Activated naive CD4-positive, alpha-beta T cell (primary cell): ENCODE measurements at places on chromosomes 3 and 15.

DNA sequence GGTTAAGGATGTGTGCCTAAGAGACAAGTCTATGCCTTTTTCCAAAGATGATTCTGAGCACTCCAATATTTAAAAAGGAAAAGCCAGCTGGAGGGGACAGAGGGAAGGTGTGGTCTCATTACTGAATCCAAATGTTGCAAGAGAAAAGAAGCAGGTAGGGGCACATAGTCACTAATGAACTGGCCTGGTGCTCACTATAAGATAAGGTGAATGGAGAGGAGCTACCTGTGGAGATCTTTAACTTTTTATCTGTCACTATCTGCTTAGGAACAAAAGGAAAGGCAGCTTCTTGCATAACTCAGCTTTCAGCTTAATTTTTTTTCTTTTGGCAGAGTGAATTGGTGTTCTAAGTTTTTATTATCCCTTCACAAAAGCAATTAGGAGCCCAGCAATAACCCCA, 69.1 kb downstream of the RPN1 start:
- no peak for DNase-seq

DNA sequence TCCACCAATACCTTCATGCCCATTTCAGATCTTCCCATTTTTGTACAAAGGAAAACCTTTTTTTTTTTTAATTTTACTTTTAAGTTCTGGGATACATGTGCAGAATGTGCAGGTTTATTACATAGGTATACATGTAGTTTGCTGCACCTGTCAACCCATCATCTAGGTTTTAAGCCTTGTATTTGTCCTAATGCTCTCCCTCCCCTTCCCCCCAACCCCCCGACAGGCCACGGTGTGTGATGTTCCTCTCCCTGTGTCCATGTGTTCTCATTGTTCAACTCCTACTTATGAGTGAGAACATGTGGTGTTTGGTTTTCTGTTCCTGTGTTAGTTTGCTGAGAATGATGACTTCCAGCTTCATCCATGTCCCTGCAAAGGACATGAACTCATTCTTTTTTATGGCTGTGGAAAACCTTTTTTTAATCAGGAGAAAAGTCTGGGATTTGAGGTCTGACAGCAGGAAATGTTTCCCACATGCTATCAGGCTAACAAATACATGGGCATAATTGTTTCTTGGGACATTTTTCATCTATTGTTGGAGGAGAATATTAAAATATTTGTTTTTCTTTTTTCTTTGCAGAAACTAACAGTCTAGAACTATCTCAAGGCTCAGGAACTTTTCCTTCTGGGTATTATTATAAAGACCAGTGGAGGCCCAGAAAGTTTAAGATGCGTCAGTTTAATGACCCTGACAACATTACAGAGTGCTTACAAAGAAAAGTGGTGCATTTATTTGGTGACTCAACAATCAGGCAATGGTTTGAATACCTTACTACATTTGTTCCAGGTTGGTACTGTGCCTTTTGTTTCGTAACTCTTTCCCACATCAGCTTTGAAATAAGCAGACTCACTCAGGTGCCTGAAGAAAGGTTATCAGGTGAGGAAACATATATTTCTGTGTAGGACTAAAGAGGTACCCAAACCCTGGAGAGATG, 32.8 kb upstream of the NFKBIZ start:
- DNase-seq: no peak

GRCh38 chr3:156898296-156898880, 72.2 kb downstream of the LEKR1 start:
- DNase-seq: no peak

- no peak for DNase-seq
Observed at GRCh38 chr3:135261214-135261775, 466.2 kb downstream of the EPHB1 start.

GRCh38 chr3:49718858-49719213, 648 bp downstream of the AMIGO3 start:
- no peak for DNase-seq

DNA sequence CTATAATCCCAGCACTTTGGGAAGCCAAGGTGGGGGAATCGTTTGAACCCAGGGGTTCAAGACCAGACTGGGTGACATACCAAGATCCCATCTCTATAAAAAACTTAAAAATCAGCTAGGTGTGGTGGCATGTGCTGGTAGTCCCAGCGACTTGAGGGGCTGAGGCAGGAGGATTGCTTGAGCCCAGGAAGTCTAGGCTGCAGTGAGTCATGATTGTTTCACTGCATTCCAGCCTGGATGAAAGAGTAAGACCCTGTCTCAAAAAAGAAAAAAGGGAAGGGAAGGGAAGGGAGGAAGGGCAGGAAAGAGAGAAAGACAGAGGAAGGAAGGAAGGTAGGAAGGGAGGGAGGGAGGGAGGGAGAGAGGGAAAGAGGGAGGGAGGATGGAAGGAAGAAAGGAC, 133.7 kb upstream of the LRRN1 start:
- DNase-seq: no peak

- no peak for DNase-seq
Observed at GRCh38 chr3:7160689-7161088, 299.8 kb downstream of the GRM7 start.

DNA sequence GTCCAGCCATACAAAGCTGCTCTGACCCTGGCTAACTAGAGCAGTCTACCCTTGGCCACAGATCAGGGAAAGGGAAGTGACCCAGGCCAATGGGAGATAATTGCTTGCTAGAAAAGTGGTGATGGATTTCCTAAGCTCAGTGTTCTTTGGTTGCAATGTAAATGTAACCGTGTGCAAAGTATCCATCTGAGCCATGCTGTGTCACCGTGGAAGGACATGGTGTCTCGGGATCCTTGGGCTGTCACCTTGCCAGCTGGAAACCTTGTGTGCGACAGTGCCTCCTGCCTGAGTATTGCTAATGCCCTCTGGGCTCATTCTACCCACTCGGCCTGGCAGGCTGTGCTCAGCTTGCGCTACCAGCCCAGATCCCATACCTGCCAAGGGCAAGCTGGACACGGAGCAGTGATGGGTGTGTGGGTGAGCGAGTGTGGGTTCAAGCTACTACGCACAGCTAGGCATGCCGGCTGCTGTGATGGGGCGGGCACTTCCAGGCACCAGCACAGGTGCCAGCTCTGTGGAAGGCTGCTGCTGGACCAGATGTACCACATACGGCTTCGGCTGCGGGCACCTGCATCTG, 10.7 kb upstream of the SIAH2 start:
- DNase-seq: no peak

DNA sequence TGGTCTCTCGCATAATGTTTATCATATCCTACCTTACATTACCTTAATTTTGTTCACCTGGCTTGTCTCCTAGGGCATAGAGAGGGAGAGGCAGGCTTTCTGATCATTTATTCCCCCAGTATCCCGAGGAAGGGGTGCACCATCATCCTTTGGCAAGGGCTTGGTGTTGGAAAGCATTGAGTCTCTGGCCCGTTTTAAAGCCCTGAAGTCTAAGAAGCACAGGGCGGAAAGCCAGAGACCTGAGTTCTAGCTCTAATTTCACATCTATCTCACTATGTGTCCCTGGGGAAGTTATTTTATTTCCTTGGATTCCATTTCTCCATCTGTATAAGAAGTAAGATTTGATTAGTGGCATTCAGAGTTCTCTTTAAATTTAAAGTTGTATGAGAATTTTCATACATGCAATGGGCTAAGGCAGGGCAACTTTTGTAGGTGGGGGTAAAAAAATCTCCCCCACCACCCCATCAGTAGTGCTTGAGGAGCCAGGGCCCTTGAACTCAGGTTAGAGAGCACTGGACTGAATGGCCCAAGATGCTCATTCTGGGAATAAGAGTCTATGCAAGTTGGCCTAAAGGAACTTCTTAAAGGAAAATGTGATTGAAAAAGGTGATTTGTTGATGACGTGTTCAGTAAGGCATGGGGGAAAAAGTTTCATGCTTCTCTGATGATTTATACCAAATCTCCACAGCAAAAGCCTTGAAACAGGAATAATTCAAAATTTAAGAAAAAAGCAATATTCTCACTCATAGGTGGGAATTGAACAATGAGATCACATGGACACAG, 10.1 kb downstream of the TMC3 start:
- DNase-seq: no peak

GRCh38 chr3:139639662-139640061, 38.1 kb downstream of the NMNAT3 start:
- no peak for DNase-seq

DNA sequence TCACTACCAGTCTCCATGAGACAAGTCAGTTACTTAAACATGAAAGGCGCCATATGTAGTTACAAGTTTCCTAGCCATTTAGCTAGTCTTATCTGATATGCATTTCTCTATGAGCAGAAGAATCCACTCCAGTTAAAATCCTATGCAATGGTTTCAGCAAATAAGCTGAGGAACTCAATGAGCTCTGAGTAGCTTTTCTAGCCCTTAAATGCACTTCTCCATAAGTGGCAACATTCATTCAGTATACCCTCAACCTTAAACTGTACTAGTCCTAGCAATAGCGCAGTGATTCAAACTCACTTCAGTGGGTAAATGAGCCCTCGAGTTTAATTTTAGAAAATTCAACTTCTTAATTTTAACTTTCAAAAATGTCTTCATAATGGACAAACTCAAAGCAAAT, 7.7 kb downstream of the COMMD2 start:
- DNase-seq: no peak

DNA sequence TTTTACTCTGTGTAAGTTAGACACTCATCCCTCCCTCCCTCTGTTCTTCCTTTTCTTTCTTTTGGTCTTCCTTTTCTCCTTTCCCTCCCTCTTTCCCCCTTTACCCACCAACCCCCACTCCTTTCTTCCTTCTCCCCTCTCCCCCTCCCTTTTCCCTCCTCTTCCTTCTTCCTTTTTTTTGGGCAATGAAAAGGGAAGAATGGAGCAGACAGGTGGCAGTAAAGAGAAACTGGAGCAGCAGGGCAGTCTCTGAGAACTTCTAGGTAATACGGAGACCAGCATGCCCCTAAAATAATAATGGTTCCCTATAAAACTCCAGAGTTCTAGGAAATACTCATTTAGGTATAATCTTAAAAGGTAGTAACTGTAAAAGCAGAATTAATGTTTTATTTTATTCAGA, 11.4 kb upstream of the GPR171 start:
- no peak for DNase-seq

DNA sequence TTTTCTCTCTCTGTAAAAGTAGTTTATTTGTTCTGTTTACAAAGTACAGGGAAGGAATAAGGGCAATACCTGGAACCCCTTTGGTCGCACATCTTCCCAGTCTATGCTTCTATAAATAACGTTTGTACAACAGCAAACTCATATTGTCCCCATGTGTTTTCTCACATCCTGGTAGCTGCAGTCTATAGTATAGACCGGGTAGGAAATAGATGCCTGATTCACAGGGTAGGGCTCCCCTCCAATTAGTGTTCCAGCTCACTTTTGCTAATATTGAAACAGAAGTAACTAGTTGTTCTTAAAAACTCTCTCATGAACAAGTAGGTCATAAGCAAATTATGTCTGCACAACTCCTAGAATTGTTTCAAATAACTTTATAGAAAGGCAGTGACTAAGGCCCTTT, 17.7 kb downstream of the ATG7 start:
- no peak for DNase-seq

- DNase-seq: no peak
Observed at GRCh38 chr15:101439285-101439919, 50.1 kb downstream of the PCSK6 start.

DNA sequence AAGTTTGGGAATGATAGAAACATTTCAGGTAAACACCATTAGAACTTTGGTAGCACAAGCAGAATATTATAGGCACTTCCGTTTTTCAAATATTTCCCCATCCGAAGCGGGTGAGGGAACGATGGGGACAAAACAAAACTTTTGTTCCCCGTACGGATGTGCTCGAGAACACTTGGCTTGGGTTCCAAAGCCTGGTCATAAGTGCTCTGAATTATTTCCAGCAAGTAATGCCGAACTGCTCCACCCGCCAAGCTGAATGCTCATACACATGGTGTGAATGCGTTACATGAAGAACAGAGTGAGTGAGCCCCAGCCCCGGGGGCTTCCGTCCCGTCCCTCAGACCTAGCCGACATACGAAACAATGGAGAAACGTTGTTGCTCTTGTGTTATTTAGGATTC, 438.2 kb upstream of the ARRDC4 start:
- DNase-seq: no peak

GRCh38 chr15:48233246-48233645, 27.1 kb downstream of the SLC12A1 start:
- no peak for DNase-seq

- DNase-seq: no peak
Observed at GRCh38 chr3:126932188-126932931, 50.6 kb upstream of the PLXNA1 start.

GRCh38 chr3:128786434-128787020, 60.5 kb downstream of the RAB7A start:
- DNase-seq: no peak

DNA sequence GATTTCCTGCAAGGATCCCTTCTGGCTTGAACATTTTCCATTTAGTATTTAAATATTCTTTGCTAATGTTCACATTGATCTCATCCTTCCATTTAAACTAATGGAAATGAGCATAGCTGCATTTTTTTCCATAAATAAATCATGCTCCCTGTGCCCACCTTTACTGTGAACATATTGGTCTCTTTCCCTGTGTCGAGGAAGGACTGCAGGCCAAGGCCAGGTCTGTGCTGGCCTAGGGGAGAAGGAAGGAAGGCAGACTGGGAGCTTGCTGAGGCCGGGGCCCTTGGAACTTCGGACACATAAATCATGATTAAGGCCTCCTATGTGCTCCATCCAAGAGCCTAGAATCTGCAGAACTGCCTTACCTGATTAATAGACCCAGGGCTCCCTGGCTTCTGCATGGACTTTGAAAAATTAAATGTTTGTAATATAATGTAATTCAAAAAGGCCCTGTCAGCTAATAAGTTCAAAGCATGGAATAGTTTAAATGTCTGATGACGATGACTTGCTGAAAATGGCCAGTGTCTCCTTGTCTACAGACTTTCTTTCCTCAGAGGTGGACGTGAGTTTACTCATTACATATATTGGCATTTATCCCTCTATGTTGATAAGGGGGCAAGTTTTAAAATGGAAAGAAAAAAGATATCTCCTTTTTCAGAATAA, 175.9 kb downstream of the FEZF2 start:
- no peak for DNase-seq

DNA sequence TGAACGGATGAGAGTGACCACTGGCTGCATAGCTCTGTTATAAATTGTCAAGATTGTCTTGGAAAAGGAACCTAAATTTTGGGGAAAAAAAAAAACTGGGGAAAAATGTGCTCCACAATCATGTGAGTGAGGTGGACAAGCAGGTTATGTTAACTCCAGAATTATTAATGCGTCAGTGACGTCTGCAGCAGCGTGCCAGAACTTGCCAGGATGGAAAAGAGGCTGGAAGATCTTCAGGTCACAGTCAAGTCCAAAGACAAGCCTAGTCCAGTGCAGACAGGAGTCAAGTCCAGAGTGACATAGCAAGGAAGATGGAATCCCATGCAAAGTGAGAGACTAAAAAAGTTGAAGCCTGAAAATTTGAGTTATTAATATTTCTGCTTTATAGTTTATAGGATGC, 140.6 kb downstream of the RYR3 start:
- DNase-seq: no peak

DNA sequence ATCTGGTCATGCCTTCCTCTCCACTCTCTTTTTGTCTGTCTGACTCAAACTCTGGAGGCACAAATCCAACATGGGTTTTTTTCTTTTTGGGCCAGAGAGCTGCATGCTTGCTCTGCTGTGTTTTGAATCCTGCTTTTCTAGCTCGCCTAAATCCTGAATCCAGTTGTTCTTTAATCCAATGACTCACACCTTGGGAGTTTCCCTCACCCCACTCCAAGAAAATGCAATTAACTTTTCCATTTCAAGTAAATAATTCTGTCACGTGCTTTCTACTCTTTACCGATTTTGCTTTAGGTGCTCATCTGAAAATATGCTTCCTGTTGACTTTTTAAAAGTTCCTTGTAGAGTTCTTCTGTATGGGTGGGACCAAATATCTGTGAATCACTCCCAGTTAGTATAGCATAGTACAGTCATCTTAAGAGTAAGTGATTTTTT, 47.6 kb downstream of the SLMAP start:
- DNase-seq: no peak
